ENCODE measurements at places on chromosomes 2 and 18.

DNA sequence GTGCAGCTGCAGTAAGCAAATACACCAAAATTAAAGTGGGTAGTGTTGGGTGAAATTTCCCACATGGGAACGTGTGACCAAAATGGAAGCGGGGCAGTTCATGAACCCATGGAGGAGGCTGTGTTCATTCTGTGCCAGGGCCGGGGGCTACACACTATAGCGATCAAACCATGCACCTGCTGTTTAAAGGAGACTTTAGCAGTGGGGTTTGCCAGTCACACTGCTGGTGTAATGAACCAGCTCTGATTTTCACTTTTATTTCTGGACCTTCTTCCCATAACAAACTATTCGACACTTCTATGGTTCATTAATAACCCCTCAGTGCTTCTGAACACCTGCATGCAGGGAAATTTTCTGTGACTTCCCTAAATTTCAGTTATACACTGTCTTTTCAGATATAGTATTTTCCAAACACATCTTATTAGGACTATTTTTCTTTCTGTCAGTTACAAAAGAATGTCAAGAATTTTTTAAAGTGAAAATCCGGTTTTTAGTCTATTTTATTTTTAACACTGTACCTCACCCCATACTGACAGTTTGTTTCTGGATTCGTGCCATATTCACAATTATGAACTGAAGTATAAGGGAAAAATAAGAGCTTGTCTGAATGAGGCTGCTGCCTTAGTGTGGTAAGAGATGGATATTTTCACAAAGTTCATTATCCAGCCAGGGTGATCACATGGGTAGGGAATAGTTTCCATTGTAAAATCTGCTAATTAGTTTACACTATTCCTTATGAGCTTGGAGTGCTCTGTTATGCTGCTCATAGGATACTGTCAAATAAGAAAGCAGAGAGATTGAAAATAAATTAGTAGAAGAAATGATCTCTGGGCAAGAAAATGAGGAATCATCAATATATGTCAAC, 111.3 kb upstream of the CAVIN2 start:
- no peak for DNase-seq

DNA sequence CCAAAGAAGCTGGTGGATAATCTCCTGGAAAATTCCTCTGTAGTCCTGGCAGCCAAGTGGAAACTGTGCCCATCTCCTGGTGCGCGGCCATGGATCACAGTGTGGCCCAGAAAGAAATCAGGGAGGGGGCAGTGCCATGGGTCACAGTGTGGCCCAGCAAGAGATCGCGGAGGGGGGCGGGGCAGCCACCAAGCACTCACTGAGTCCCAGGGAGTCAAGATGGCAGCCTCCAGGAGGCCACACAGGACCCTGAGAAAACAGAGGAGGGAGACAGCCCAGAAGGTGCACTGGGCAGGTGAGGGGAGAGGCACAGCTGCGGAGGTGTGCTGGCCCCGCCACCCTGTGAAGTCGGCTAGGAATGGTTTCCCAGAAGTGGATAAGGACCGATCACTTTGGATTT, 8.1 kb upstream of the ATP6V1B1 start:
- no peak for DNase-seq

- DNase-seq, result no peak
Observed at GRCh38 chr2:222709191-222709891, 37.9 kb downstream of the MOGAT1 start.

DNA sequence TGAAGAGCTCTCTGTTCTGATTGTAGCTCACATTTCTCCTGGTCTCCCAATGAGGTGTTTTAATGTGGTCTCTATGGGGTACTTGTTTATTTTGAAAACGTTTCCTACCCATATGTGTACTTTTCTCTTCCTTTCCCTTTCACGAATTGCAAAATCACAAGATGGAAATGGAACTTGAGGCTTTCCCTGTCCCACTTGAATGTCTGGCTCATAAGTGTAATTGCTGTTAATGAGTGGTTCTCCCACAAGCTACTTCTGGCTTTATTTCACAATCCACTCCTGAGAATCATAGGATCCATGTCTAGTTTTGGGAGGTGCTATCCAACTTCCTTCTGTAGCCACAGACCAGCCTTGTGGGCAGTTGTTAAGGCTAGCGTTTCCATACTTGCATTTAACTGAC, 81.1 kb upstream of the CAVIN2 start:
- DNase-seq, result no peak

- no peak for DNase-seq
Observed at GRCh38 chr2:106292627-106293026, 98.5 kb upstream of the UXS1 start.

DNA sequence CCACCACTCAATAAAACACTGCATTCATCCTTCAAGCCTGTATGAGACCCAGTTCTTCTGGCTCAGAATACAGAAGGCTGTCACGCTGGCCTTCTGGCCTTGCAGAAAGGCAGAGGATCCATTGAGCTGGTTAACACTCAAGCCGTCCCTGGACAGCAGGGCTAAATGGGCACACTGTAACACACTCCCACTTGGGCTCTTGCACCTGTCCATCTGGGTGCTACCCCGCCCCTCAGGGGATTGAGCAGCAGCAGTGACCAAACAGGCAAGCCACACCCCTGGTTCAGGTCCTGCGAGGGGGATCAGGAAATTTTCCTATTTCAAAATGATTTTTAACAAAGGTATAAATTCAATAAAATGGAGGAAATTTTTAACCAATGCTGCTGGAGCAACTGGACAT, 936.0 kb downstream of the CNTNAP5 start:
- DNase-seq, result no peak

DNA sequence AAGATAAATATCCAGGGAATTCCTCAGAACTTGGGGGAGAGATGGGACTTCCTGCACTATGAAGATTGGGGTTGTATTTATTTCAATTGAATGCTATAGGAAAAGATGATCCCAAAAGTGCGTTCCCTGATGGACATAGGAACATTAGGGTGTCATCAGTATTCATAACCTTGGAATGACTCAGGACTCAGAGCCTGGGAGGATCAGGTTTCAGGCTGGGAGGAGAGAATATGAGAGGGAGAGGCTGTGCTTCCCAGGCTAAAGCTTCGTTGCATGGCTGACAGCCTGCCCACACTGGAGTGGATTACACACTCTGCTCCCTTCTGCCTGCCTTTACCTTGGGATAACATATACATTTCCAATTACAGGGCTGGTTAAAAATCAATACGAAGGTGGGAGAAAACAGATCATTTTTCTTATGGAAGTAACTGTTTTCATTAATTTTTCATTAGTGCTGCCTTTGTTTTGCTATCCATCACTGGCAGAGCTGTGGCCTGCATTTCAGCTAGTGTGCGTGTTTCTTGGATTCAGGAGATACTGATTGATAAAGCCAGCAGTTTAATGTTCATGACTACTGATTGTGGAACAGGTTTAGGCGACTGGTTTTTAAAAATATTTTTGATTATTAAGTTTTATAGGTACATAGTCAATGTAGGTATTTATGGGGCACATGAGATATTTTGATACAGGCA, 118.7 kb downstream of the KCTD1 start:
- DNase-seq, result no peak

DNA sequence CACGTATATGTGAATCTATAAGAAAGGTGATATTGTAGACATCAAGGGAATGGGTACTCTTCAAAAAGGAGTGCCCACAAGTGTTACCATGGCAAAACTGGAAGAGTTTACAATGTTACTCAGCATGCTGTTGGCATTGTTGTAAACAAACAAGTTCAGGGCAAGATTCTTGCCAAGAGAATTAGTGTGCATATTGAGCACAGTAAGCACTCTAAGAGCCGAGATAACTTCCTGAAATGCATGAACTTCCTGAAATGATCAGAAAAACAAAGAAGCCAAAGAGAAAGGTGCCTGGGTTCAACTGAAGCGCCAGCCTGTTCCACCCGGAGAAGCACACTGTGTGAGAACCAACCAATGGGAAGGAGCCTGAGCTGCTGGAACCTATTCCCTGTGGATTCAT, 101.0 kb downstream of the HS6ST1 start:
- no peak for DNase-seq

DNA sequence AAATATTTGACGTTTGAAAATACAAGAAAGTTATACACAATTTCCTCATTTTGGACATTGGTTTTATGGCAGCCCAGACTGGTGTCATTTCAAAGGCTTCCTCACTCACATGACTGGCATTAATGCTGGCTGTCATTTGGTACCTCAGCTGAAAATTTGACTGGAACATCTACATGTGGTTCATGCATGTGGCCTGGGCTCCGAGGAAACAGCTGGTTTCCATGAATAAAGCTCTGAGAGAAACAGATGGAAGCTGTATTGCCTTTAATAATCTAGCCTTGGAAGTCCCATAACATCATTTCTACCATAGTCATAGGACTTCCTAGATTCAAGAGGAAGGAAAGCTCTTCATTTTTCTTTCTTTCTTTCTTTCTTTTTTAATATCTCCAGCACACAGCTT, 42.9 kb upstream of the RIT2 start:
- no peak for DNase-seq

DNA sequence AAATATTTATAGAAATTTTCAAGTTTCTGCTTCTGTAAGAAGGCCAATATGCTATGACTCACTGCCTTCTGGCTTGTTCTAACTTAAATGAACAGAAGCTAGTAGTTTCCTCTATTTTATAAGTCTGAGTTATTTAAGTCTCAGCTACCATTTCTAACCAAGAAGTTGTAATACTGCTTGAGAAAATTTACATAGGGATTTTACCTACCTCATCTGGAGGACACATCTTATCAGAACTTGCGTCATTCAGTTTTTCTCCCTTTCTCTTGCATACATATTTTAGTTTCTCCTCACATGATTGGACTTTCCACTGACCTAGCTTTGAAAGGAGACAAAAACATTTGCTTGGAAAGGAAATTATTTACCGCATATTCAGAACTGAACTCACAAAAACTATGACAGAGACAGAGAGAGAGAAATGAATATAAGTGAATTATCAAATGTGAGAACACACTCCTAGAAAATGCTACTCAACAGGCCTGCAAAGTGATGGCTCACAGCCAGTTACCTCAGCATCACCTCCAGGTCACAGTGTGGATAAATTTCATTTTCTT, 81.1 kb upstream of the CD302 start:
- no peak for DNase-seq

GRCh38 chr2:1633936-1634587, 110.3 kb downstream of the PXDN start:
- DNase-seq, result no peak

GRCh38 chr2:28607730-28608499, 112.1 kb downstream of the PLB1 start:
- DNase-seq, result no peak

DNA sequence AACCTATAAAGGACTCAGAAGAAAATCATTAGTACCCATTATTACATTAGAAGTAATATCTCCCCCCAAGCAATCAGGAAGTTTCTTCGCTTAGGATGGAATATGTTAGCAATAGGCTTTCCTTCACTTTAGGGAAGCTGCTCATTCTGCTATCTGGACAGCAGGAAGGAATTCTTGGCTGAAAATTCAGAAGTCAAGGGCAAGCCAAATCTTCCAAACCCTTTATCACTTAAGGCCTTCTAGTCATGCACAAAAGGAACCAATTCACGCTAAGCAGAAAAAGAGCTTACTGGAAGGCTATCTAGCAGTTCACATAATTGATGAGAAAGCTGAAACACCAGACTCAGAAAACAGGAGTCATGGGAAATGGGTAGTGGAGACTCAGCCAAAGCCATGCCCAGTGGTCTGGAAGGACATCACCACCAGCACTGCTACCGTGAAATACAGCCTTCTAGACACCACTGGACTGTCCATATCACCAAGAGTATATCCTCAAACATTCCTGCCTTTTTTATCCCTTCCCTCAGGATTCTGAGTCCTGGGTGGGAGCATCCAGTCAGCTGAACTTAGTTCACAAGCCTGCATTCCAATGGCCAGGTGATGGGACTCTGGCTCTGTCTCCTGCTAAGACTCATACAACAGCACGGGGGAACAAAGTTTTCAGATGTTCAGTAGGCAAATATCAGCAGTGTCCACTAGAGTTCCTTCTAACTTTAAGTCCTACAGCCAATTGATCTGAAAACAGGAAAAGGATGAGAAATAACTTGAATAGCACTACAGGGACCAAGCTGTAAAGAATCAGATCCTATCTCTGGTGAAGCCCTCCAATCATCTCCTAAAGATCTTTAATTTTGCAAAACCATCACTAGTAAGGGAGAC, 14.8 kb upstream of the ADAM17 start:
- DNase-seq, result no peak

DNA sequence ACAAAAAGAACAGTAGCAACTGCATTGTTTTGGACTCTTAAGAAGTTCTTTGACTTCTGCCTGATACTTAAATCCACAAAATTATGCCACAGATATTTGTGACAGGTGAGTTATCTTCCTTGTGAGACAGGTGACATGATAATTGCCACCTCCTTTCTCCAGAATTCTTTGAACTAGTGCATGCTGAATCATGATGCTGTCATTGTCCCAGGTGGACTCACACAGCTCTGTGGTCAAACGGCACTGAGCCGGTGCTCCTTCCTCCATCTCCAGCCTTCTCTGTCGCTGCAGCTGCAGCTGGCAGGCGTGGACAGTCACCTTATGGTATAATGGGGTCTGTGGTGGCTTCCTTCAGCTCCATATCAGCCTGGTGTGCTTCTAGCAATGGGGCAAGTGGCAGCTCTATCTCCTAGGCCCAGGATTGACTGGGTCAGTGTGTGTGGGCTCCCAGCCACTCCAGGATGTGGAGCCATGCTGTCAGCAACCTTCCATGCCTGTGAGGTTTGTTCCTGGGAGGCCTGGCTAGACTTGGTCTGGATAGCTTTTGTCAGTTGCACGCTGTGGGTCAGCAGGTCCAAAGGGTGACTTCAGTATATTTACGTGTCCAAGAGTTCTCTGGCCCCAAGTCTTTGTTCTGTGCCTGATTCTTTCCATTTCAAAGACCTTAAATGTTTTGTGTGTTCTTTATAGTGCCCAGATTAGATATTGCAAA, 15.7 kb downstream of the ARMC9 start:
- no peak for DNase-seq

DNA sequence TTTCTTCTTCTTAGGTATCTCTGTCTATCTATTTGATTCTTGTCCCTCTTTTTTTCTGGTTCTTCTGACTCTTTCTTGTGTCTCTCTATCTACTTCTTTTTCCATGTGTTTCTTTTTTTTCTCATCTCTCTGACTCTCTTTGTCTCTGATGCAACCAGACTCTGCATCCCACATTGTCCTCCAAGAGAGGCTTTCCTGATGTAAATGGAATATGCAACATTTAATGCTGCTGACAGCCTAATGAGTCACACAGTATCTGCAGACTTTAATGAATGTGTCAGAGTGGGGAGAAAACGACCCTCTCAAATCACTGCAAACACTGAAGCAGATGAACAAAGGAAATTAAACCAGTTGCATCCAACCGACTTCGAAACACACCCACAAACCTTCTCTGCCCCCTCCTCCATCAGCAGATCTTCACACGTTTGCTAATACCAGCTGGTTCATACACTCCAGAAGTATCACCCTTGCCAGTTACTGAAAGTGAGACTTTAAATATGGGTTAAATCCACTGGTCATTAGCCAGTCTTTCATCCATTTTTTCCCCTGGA, 351.5 kb downstream of the TXNL1 start:
- DNase-seq, result no peak

GRCh38 chr2:167653131-167653530, 594.3 kb downstream of the STK39 start:
- no peak for DNase-seq

GRCh38 chr2:29351916-29352591, 236.8 kb downstream of the CLIP4 start:
- DNase-seq, result no peak

GRCh38 chr2:112618383-112618782, 27.4 kb upstream of the SLC20A1 start:
- DNase-seq, result no peak
